ENCODE measurements at places on chromosomes 3 and 15.

GRCh38 chr3:127667119-127667681 is 5.6 kb upstream of the ABTB1 start:
- no peak for DNase-seq

- no peak for DNase-seq
Observed at GRCh38 chr3:129985113-129985512, 10.6 kb downstream of the TRH start.

GRCh38 chr15:92901995-92902394 is 1.9 kb downstream of the CHD2 start:
- DNase-seq: no peak

DNA sequence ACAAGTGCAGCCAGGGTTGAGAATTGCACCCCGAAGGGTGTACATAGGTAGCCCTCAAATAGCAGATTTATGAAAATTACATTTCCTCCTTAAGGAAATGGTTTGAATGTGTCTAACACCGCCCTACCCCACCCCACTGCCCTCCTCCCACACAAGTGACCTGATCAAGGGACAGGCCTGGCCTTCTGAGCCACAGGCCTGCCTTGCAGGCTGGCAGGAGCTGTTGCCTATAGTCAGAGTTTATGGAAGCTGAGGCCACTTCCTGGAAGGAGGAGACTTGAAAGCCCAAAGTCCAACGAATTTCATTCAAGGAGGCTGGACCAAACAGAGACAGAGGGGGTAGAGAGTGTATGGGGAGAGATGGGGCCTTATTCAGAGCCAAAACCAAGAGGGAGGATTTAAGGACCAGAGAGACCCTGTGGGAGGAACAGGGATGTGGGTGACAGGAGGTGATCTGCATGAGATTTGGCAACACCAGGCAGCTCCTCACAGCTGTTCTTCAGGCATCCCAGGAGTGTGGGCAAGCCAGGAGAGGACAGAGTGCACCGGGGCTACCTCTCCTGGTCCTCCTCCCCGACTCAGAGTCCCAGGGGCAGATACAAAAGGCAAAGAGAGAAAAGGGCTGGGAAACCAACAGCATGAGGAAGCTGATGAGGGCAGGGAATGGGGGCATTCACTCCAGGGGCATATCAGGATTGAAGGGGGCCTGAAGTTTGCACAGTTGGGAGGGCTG is 100.4 kb upstream of the HES1 start:
- no peak for DNase-seq

DNA sequence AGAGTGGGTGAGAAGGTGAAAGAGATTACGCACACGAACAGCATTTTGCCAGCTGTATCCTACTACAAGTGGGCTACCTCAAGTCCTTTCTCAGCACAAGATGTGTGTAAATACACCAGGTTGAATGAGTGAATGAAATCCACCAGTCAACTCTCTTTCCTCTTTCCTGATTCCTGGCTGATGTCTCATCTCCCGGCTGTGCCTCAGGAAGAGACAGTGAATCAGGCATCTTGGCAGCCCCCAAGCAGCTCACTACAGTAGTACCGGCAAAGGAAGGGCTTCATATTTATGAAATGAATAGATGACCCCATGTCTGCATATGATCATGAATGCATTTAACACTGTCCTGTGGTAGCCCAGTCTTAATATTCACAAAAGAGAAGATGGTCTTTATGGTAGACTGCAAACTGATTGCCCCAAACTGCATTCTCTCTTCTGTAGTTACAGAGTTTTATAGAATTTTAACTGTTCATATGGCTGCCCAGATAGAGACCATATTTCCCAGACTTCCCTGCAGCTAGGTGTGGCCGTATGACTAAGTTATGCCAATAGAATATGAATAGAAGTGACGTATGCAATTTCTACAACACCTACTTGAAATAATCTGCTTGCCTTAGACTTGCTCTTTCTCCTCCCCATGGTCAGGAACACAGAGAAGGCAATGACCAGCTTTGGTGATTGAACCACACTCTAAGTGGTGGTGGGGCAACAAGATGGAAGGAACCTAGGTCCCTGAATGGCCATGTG is 22.7 kb downstream of the MGLL start:
- DNase-seq: peak; percentile 97

DNA sequence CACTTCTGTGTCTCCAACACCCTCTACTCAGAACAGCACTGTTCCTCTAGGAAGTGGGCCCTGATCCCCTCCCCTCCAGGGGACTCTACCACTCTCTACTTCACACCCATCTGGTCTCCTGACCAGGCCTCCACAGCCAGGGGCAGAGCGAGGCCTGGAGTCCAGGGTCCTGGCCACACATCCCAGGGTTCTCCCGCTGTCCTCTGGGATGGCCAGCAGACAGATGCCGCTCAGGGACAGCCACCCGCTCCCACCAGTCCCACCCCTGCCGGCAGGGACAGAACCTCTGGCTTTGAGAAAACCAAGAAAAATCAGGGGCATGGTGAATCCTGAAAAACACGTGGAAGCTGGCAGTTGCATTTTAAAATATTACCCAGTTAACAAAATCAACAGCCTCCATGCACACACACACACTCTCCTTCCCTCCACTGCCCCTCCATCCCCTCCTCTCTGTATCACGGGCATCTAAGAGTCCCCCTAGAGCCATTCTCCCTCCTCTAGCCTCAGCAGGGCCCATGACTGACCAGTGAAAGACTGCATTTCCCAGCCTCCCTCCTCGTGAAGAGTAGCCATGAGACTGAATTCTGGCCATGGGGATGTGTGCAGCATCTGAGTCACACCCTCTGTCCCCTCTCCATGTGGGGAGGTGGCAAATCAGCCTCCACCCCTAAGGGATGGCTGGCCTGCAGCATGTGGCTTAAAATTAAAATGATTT is 32.1 kb upstream of the IQSEC1 start:
- DNase-seq: no peak

DNA sequence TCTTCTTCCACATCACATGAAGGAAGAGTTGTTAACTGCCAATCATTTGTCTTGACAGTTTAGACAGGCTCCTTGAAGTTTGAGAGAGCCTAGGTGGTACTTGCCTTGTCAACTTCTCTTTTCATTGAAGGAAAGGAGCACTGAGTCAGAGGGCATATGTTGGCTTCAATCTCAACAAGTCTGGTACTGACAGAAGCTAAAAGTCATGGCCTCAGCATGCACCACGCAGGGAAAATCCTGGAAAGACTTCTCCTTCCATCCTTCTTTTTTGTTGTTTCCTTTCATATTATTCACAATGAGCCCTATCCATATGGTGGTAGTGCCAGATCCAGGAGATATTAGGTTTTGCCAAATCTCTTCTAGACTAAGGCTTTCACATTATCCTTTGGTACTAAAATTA is 1272.5 kb downstream of the ROBO1 start:
- no peak for DNase-seq

GRCh38 chr3:5080779-5081550 is 41.1 kb upstream of the ARL8B start:
- DNase-seq: no peak

- DNase-seq: peak; percentile 34
Observed at GRCh38 chr3:49703443-49703927, 14.1 kb downstream of the RNF123 start.

DNA sequence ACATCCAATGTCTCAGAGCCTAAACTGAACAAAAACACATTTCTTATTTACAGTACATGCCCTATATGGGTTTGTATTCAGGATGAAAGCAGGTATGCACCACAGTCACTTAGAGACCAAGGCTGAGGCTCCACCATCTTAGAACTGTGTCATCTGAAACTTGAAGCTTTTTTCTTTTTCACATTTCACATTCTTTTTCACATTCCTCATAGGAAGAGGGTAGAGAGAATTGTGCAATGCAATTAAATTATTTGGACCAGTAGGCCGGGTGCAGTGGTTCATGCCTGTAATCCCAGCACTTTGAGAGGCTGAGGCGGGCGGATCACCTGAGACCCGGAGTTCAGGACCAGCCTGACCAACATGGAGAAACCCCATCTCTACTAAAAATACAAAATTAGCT is 591.0 kb downstream of the MECOM start:
- DNase-seq: no peak

DNA sequence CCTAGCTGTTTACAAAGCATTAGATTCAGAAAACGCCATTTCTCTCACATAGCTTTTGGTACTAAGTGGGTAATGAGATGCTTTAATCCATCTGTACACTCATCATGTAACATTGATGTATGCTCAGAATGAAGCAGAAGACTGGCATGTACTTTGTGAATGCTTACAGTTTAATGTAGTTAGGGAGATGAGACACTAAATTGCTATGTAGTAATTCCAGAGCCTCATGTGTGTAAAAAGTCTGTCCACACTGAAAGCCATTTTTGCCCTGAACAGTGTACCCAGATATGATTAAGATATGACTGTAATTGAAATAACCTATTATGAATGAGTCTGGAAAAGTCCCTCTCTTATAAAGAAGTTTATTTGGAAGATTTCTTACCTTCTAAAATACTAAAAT is 66.5 kb downstream of the ARMC8 start:
- DNase-seq: no peak

DNA sequence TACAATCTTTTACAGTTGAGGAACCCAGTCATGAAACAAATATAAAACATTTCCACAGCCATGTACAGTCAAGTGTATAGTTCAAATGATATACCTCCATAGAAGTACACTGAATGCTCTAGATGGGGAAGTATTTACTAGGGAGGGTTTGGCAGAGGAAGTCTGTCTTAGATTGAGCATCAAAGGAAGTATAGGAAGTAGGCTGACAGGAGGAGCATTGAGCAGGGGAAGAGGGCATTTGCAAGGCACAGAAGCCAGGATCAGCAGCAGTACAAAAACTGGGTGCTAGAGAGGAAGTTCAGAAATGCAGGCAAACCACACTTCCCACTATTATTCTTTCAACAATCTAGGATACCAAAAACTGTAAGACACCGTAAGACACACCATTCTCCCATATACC is 122.6 kb downstream of the ANO10 start:
- DNase-seq: no peak

DNA sequence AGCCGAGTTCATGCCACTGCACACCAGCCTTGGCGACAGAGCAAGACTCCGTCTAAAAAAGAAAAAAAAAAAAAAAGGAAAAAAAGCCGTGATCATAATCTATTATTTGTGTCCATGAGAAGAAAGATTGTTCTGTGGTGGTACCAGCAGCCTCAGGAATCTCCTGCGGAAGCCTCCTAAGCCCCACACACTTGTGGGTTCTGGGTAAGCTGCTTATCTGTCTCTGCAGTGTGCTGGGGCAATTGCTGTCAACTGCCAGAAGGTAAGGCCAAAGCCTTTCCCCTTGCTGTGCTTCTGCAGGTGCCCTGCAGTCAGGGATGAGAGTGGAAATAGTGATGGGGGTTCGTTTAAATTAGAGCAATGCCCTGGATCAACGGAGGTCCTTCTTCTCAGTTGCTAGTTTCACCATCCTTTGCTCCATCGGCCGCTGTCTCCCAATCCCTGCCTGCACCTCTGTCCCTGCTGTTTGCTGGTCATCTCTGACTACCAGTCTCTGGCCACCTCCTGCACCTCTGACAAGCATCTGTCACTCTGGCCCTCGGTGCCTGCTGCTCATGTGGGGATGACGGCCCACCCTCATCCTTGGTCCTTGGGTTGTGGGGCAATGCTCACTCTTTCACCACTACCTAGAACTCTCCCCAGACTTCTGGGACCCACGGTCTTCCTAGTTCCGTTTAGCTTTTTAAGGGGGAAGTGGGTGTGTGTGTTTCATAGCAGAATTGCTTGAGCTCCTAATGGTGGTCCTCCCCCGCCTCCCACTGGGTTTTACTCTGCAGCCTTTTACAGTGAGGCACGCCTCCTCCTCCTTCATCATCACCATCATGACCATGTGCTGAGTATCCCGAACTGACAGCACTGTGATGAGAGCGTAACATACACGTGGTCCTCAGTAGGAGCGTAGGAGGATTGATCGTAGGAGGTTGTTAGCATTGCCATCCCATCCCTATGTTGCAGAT is 25.5 kb downstream of the CHRD start:
- no peak for DNase-seq

DNA sequence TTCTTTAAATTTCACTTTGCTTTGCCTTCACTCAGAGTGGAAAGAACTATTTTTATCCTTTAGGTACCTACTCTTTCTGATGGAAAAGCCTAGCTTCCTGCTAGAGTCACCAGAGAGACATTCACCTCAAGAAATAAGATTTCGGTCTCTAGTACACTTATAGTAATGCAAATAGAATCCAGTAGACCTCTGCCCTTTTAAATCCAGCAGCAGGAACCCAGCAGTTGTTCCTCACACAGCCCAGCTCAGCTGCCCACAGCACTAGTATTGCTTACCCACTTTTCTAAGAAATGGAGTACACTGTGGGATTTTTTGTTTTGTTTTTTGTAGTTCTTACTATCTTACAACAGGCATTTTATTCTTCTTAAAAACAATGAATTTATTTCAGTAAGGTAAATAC is 497.0 kb upstream of the CCDC54 start:
- DNase-seq: no peak

GRCh38 chr3:50327129-50327528 is 894 bp downstream of the TUSC2 start:
- no peak for DNase-seq

DNA sequence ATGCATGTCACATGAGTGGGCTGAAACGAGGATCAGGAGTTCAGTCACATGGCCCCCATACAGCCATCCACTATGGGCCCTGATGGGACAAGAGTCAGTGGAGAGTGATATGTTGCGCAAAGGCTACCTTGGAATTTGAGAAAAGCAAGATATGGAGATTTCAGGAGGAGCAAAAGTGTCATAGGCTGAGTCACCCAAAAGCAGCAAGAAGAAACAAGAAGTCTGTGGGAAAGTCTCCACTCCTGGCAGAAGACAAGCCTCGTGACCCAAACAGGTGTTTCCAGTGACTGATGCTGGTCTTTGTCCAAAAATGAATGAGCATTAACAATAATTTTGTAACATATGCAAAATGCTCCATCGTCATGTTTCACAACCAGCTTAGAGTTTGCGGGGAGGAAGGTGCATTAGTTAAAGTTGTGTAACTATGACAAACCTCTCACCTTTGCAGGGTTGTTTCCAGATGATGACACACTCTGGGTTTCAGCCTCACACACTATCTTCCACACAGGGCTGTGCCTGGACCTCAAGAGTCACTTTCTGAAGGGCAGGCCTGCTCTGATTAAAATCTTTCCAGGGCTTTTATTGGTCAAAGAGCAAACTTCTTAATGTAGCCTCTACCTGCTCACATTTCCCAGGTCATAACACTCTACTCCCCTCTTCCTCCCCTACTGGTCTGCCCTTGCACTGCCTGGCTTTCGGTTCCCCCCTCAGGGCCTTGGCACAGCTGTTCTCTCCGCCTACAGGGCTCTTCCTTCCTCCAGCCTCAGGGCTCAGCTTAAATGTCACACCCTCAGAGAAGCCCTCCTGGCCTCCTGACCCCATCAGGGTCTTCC is 3.9 kb upstream of the DNASE1L3 start:
- peak; percentile 29 for DNase-seq

- no peak for DNase-seq
Observed at GRCh38 chr3:179658606-179659005, 5.8 kb downstream of the USP13 start.

- no peak for DNase-seq
Observed at GRCh38 chr3:157130467-157131251, 29.3 kb downstream of the CCNL1 start.

- DNase-seq: no peak
Observed at GRCh38 chr3:14132689-14133088, 7.8 kb downstream of the TMEM43 start.
